ENCODE measurements at places on chromosomes 1 and 21. TPM values are rescaled to one million over a fixed set of nuclear protein-coding genes. Genes with fewer than 3 reads are reported as not detected.

DNA sequence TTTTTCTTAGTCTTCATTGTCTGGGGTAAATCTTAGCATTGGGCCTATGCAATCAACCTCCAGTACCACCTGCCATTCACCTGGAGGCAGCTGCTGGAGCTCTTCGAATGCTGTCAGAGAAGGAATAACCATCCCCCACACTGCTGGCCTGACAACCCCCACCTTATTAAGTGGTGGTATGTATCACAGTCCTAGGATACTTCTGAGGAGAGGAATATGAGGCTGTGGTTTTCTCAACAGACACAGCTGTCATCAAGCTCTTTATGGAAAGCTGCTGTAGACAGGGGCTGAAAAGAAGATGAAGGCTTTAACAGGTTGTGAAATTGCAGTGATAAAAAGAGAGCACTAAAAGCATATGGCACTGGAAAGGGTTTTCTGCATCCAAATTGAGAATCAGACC lies 61.7 kb downstream of the TSEN15 start:
- DNase-seq: no peak

DNA sequence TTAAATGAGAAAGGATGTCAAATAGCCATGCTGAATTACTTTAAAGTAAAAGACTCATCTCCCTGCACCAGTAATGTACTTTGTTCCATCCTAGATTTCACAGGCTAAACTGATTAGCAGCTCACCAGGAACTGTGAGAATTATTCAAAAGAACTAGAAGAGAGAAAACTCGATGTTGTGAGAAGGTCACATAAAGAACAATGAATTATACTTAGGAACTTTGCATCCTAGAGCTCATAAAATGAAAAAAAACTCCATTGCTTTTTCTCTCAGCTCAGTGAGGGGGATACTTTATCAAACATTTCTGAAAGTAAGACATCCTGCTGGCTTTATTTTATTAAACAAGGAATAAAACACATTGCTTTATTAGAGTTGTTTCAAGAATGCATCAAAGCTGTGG lies 278.5 kb downstream of the MRPL39 start:
- no peak for DNase-seq

DNA sequence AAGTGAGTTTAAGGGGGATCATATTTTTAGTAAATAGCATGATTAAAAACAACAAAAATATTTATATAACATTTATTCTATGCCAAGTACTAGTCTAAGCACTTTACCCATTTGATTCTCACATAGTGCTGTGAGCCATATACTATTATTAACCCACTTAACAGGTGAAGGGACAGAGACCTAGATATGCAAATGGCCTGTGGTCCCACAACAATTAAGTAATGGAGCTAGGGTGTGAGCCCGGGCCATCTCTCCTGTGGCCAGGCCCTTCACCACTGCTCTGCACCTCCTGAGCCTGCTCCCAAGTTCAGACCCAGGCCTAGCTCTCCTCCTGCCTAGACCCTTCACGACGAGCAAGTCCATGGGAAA lies 537 bp downstream of the ASCL5 start:
- DNase-seq: no peak

- no peak for DNase-seq
Measured at GRCh38 chr1:7749126-7749525, 22.0 kb upstream of the VAMP3 start.

DNA sequence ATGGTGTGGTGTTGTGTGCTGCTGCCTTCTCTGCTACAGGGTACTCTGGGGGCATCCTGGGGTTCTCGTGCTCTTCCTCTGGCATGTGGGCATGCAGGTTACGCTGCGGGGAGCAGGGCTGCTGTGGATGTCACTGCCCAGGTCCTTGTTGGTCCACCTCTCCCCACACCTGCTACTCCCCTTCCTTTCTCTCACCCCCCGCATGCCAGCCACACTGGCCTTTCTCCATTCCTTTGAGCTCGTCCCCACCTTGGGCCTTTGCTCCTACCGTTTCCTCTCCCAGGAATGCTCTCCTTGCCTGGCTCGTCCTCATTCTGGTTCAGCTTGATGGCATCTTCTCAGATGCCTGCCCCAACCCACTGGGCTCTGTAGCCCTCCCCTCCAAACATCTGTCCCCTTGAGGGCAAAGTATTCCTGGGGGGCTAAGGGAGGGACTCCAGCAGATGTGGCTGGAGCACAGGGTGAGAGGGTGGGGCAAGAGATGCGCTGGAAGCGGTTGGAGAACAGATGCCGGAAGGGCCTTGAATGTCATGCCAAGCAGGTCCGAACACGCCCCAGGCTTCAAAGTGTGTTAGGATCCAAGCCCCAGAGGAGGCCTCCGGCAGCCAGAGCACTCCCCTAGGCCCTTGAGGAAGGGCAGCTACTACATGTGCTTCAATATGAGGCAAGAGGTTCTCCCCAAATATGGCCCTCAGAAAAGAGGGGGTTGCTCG lies 23.4 kb downstream of the DMRTB1 start:
- DNase-seq: no peak

Gene OR2T33
- not detected for total RNA-seq

Gene SCMH1
- 28.7 TPM for total RNA-seq

Gene NUAK2
- total RNA-seq: 31.9 TPM

GRCh38 chr1:12692967-12693782 lies 22.7 kb upstream of the AADACL3 start:
- DNase-seq: no peak

Gene GALE
- total RNA-seq: 39.3 TPM

Gene CD52
- not detected for total RNA-seq

DNA sequence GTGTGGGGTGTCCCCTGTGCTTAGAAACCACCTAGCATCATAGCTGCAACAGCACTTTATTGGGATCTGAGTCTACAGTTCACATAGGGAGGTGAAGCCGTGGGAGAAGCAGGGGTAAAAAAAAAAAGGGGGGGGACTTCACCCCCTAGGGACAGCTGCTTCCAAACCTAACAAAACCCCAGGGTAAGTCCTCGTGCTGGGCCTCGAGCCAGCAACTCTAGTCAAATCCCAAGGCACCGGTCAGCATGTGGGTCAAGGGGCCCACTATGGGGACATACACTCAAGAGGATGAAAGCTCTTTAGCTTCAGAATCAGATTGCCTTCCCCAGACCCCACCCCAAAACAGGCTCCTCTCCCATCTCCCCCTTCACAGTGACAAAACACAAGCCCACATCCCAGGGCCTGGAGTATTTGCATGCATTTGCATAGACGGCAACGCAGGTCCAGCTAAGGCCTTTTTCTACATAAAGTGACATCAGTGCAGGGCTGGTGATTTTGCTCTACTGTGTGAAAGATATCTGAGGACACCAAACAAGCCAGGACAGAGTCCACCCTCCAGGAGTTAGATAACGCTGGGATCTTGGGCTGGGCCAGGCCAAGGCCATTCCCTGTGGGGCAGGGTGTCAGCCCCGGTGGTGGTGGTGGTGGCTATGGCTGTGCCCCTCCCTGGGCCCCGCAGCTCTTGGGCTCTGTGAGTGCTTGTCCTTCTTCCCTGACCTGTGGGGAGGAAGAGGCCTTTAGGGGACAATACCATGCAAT lies 8.1 kb upstream of the PMVK start:
- DNase-seq: no peak

Gene FCGR3B
- total RNA-seq: 3.8 TPM

DNA sequence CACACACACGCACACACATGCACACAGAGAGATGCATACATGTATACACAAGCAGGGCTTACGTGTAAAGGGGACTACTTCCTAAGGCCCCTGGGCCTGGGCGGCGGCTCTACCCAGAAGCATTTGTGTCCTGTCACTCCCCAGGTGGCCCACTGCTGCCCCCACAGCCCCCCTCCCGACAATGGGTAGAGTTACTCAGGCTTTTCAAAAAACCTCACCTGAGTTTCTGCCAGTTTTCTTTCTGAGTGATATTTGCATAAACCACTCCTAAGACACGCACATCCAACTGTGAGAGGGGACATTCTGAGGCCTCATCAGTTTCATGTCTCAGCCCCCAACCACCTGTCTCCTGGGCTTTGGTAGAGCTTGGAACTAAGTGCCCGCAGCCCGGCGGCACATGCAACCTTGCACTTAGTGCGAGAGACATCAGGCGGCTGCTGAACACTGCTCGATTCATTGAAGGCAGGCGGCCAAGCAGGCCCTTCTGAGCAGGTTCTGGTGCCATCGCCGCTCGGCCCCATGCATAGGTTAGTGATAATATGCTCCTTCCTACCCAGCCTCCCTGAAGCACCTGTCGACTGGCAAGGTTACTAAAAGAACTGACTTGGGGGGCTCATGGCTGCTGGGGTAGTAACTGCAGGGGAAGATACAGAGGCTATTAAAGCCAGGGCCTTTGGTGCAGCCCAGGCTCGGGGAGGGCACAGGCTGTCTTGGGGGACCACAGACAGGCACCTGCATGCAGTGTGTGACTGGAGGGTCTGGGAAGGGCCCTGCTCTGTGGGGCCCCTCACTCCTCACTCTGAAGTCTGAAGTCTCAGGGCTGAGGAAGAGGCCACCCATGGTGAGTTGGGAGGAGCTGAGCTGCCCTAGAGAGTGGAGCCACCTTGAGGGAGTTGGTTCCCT lies 364.2 kb upstream of the VAMP3 start:
- DNase-seq: peak; percentile 67

DNA sequence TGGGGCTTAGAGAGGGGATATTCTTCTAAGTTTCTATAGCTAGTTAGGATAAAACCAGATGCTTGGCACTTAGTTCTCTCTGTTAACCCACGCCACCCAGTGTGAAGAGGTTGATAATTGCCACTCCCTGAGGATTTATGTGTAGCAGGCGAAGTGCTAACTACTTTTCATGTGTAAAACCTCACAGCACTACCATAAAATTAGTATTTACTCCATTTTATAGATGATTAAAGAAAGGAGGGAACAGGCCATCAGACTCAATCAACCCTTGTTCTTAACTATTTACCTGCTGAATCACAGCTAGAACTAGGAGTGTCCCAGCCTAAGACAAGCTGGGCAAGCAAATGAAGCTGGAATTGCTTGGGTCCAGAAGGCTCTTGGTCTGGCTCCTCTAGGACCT lies 8.9 kb downstream of the LIN28A start:
- no peak for DNase-seq

- no peak for DNase-seq
Measured at GRCh38 chr21:45278156-45278911, 9.4 kb downstream of the POFUT2 start.

GRCh38 chr1:156639601-156640101 lies 2.3 kb upstream of the BCAN start:
- DNase-seq: no peak

Gene CTSK
- total RNA-seq: 73.3 TPM

DNA sequence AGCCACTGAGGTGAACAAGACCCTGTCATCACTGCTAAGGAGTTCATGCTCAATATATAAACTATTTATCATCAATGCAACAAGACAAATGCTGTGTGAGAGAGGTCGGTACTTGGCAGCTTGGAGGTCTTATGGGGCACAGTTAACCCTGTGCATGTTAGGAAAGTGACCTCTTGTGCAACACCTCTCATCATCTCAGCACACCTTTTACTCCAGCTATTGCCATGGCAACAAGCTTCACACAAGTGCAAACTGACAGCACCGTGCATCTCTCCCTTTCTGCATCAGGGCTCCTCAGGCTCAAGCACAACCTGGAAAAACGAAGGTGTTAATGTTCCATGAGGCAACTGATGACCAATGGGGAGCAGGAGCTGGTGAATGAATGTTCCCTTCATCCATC lies 14.7 kb upstream of the MYSM1 start:
- DNase-seq: no peak

GRCh38 chr21:23952269-23952668 lies 1655.0 kb downstream of the MRPL39 start:
- DNase-seq: no peak

DNA sequence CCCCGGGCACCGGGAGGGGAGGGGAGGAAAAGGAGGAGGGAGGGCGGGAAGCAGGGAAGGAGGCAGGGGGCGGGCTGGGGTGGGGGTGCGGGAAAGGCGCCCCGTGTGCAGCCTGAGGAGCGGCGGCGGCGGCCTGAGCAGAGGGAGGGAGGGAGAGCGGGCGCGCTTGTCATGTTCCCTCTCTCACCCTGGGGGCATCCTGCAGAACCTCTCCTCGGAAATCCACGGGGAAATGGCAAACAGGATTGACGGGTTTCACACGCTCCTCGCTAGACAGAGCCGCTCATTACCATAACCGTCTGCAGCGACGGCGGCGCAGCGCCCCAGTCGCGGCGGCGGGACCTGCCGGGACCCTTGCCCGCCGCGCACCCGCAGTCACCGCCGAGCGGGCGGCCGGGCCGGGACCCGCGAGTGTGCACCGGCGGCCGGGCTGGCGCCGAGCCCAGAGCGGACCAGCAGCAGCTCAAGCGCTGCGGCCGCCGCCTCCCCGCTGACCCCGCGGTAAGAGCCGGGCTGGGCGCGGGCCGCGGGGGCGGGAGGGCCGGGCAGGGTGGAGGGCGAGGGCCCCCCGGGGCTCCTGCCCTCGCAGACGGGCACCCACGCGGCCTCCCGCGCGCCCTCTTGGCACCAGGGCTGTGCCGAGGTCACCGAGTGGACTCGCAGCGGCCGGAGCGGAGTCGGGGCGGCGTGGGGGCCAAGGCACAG lies at the start of gene SERTAD4:
TSS of gene SERTAD4 (plus strand) at position 286 of the 705 bp plus-strand sequence. CDS start 5,165 bp downstream, outside the sequence.
- DNase-seq: peak; percentile 92

GRCh38 chr1:119762953-119763352 lies 5.8 kb downstream of the HMGCS2 start:
- no peak for DNase-seq

Gene LRRC39
- total RNA-seq: 1.6 TPM

DNA sequence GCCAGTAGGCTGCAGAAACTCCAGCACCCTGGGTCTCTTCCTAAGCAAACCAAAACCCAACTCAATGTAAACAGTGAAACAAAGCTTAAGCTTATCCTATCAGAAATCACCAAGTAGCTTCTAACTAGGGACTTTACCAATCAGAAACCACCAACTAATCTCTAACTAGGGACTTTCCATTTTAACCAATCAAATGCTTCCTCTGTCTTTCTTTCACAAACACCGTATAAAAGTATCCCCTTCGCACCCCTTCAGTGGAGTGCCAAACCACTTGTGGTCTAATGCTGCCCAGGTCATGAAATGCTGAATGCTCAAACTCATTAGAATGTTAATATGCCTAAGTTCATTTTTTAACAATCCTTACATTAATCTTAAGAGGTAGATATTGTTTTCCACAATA lies 250.5 kb upstream of the DUSP10 start:
- no peak for DNase-seq
